Suppressor macrophage treated with lipopolysaccharide for 1 hour (primary cell): ENCODE measurements at places on chromosomes 7 and 10.

DNA sequence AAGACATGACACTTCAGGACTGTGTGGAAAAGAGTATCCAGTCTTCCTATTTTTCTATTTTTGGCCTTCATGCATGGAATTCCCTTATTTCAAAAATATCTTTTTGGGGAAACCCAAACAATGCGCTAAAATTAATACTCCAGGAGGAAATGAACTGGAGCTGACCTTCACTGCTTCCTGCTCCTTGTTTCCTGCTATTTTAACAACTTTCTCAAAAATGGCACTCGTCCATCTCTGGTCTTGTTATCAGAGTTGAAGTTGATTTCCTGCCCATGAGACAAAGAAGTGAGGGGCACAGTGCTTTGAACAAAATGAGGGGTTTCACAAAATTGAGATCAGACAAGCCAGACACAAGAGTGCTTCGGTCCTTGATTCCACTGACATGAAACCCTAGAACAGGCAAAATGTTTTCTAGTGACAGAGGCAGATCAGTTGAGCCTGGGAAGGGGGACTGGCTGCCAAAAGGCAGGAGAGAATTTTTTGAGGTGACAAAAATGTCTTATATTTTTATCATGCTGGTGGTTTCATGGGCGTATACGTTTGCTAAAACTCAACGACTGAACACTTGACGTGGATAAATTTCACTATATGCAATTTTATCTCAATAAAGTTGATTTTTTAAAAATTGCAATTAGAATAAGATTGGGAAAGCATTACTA is 193.2 kb downstream of the CREB5 start:
- DNase-seq: no peak

DNA sequence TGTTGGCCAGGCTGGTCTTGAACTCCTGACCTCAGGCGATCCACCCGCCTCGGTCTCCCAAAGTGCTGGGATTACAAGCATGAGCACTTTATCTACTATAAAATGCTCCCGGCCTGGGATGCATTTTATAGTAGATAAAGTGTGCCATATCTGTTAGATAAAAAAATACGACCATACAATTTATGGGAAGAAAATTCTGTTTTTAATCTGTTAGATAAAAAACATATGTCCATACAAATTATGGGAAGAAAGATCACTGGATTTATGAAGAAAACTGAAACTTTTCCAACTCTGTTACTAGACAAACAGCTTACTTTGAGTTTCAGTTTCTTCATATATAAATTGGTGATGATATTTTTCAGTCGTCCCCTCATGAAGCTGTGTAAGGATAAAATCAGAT is 4.5 kb downstream of the TSPAN13 start:
- DNase-seq: no peak

- no peak for DNase-seq
Observed at GRCh38 chr10:287814-288213, 152.6 kb downstream of the ZMYND11 start.

DNA sequence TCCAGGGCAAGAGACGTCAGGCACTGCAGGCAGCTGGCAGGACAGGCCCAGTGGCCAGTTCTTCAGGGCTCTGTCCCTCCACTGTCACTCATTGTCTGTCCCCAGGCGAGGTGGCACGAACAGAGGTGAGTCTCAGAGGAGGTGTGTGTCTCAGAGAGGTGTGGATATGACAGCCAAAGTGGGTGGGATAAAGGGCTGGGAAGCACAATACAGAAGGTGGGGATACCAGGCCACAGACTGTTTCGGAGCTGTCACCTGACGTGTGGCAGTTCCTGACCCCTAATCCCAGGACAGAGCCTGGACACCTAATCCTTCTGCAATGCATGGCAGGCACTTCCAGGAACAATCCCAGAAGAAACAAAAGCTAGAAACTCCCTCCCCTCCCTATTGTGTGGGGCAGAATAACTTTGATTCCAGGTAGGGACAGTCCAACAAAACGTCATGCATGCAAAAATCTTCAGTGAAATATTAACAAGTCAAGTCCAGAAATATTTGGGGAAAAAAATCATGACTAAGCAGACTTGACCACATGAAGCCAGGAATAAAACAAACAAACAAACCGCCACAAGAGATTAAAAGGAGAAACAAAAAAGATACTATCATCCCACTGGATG is 11.6 kb downstream of the KLRG2 start:
- DNase-seq: no peak
